ENCODE measurements at places on chromosomes 11 and 22.

- DNase-seq, result peak; percentile 48
These were observed 431 bp downstream of the KMT2A start for GRCh38 chr11:118436639-118437207.

DNA sequence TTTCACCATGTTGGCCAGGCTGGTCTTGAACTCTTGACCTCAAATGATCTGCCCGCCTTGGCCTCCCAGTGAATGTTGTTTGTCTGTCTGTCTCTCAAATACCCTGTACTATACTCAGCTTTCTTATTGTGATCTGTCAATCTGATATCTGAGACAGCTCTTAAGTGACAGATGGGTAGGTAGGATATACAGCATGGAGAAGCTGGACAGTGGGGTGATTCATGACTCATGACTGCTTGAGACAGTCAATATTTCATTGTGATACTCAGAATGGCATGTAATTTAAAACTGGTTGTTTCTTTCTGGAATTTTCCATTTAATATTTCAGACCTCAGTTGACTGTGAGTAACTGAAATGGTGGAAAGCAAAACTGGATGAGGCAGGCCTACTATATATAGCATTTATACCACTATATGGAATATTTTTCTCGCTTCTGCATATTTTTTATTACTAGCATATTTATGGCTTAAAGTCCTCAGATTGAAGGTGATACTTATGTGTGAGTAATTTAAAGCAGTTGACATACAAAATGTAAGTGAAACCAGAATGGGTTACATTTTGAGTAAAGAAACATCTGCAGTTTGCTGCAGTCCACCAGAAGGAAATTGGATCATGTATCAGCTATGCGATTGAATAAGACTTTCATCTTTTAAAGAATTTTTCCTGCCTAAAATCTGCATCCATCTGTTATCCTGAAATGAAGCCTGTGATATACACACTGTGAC lies 22.3 kb downstream of the ARHGAP42 start:
- DNase-seq, result peak; percentile 44

GRCh38 chr11:75667255-75667830 lies 1.5 kb downstream of the MAP6 start:
- DNase-seq, result peak; percentile 11

DNA sequence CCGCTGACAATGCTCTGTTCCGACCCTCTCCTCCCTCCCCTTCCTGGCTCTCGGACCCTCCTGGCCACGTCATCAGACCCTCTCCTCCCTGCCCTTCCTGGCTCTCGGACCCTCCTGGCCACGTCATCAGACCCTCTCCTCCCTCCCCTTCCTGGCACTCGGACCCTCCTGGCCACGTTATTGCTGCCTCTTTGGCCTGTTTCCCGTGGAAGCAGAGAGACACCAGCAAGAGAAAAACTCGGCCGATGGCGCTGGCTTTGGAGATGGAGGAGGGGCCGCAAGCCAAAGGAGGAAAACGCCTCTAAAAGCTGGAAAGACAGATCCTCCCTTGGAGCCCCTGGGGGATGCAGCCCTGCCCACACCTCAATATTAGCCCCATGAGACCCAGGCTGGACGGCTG lies 463.3 kb downstream of the BRD1 start:
- no peak for DNase-seq

- DNase-seq, result no peak
These were observed 62.1 kb downstream of the ADAMTS15 start for GRCh38 chr11:130510407-130511006.

- DNase-seq, result no peak
These were observed 71.7 kb upstream of the EIF3M start for GRCh38 chr11:32511926-32512325.

GRCh38 chr22:24433001-24433827 lies 5.8 kb downstream of the ADORA2A start:
- DNase-seq, result no peak
